ENCODE measurements at places on chromosomes 4 and X.

- peak; percentile 6 for DNase-seq
These were observed 755 bp downstream of the ANKRD17 start for GRCh38 chr4:73257651-73258435.

- DNase-seq: no peak
These were observed 242.0 kb downstream of the MAPK10 start for GRCh38 chr4:86117705-86118302.

GRCh38 chr4:147076179-147076578, 130.5 kb upstream of the TTC29 start:
- DNase-seq: no peak

DNA sequence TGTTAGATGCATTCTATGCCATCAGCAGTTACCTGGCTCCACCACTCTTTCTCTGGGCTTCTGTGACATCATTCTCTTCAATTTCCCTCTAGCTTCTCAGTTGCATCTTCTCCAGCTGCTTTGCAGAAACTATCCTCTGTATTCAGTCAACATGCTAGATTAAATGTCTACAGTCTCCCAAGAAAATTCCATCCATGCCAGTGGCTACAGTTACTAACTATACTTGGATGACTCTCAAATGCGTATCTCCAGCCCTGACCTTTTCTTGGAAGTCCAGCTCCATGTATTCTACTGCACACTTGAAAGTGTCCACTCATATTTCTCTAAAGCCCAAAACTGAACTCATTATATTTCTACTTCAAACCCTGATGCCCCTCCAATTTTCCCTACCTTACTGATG, 232.3 kb upstream of the TENM3 start:
- no peak for DNase-seq

- DNase-seq: no peak
These were observed 256.1 kb upstream of the PITX2 start for GRCh38 chr4:110878956-110879355.

DNA sequence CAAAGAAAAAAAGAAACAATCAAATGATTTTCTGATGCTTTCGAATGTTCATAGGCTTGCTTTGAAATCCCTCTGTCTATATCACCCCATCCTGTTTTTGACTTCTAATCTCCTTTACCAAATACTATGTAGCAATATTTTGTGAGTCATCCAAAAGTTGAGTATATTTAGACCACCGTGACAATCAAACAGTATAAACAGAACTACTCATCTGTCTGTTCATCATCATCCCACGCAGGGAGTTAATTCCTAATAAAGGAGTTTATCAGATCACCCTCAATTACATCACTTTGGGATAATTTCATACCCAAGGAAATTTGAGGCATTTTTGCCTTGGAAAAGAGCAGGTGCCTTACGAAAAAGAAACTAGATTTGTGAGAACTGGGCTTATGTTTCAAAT, 212.9 kb downstream of the CBR4 start:
- DNase-seq: no peak

GRCh38 chrX:32673193-32673592, 538.2 kb downstream of the DMD start:
- no peak for DNase-seq

DNA sequence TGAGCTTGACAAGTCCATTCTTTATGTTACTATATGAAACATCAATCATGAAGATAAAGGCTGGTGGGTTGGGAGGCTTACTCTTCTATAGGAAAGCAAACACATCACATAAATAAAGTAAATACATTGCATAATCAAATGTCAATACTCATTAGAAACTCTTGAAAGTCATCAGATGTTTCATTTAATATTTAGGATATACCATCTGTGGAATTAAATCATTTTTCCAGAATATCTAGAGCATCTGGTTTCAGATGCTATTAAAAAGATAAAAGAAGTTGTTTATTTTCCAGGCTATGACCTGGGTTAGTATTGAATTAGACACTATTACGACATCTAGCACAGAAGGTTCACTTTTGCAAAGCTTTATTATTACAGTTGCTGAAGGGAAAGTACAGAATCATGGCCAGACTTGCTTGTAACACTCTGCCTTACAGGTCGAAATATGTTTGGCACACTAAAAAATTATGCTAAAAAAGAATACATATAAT, 72.6 kb downstream of the METTL14 start:
- DNase-seq: no peak

GRCh38 chrX:132740316-132741123, 217.9 kb downstream of the HS6ST2 start:
- DNase-seq: no peak

GRCh38 chr4:114284629-114285028, 305.2 kb upstream of the ARSJ start:
- no peak for DNase-seq

DNA sequence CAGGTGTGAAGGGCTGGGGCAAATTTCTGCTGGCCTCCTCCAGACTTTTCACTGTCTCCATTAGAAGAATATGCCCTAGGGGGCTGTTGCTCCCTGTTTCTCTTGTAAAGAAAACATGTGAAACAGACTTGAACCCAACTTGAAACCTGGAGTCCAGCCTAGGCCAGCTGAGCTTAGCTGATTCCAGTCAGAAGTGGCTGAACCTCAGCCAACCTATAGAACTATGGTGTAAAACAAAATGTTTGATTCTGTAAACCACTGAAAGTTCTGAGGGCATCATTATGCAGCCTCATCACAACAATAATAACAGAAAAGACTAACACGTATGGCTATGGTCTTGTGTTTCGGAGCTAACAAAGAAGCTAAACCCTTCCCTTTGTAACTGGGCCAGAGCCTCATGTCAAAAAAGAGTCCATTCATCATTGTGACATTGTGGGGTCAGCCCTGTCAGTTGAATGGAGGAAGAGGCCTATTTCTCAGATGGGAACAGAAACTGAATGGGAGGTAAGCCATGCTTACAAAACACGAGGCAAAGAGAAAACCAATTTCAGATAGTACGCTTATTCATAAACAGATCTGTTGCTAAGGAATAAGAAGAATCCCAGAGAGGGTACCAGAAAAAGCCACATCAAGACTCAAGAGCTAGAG, 34.1 kb downstream of the SETD7 start:
- DNase-seq: no peak

DNA sequence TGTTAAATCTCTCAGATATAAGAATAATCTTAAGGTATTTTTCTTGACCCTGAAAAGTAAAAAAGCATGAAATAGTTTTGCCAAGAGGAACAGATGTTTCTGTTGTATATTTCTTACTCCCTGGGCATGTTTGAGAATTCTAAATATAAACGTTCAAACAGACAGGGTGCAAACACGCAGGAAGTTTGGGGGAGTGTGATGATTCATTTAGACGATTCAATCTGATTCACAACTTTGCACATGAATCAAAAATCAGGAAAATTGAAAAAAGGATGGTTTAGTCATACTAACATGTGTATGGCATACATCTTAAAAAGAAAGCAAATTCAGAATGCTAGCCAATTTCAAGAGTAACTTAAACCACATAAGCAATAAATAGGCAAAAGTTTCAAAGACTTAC, 340.3 kb upstream of the GRID2 start:
- DNase-seq: no peak

- no peak for DNase-seq
These were observed 57.1 kb upstream of the EFHC2 start for GRCh38 chrX:44400588-44400987.

DNA sequence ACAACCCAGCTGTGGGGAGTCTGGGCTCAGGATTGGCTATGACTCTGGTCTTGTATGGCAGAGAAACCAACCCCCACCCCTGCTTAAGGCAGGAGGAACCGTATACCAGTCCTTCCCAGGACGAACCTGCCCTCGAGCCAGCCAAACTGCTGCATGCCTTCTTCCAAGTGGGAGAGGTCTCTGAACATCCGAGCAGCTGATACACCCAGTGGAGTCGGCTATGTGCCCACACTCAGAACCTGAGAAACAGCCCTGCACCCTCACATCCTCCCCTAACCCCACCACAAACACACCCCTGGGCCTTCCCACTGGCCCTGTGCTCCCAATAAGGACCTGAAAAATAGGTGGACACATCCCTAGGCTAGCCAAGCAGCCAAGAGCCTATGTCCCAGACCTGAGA, 21.8 kb downstream of the C4orf33 start:
- no peak for DNase-seq

DNA sequence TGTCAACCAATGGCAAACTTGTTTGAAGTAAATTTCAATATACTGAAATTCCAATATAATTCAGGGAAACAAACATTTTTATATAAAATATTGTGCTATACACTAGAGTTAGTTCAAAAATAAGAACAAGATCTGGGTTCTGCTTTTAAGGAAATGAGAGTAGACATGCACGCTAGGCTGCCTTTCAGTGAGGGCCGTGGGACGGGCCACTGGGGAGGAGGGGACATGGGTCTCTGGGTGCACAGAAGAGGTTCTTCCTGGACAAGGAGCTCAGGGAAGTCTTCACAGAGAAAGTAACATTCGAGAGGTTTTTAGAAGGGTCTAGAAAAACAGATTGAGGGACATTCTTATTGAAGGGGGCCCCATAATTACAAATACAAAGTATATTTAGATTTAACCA, 64.4 kb downstream of the SHROOM3 start:
- DNase-seq: no peak

GRCh38 chr4:15434091-15434490, 6.3 kb downstream of the C1QTNF7 start:
- DNase-seq: no peak

- DNase-seq: no peak
These were observed 36.4 kb downstream of the QDPR start for GRCh38 chr4:17475481-17475880.

GRCh38 chr4:14400307-14400706, 602.0 kb upstream of the CPEB2 start:
- DNase-seq: no peak
